Sigmoid colon (tissue), 7 donors: ENCODE measurements at places on chromosomes 5 and 9. TPM values are rescaled to one million over a fixed set of nuclear protein-coding genes. Genes with fewer than 3 reads are reported as not detected.

ETF1 gene
- 67.0 TPM for total RNA-seq

FCN2 gene
- not detected for total RNA-seq

SPATA31A1 gene
- not detected for total RNA-seq

CTXN3 gene
- not detected for total RNA-seq

C5orf46 gene
- total RNA-seq, result not detected

PCDHGA11 gene
- 6.7 TPM for total RNA-seq

ADAMTSL2 gene
- total RNA-seq, result 0.81 TPM

BRD3 gene
- total RNA-seq, result 26.5 TPM

SLC46A2 gene
- total RNA-seq, result not detected

TERT gene
- not detected for total RNA-seq

CDH10 gene
- 0.54 TPM for total RNA-seq

MRPL41 gene
- total RNA-seq, result 44.0 TPM
